ENCODE measurements at places on chromosomes 2 and 18.

DNA sequence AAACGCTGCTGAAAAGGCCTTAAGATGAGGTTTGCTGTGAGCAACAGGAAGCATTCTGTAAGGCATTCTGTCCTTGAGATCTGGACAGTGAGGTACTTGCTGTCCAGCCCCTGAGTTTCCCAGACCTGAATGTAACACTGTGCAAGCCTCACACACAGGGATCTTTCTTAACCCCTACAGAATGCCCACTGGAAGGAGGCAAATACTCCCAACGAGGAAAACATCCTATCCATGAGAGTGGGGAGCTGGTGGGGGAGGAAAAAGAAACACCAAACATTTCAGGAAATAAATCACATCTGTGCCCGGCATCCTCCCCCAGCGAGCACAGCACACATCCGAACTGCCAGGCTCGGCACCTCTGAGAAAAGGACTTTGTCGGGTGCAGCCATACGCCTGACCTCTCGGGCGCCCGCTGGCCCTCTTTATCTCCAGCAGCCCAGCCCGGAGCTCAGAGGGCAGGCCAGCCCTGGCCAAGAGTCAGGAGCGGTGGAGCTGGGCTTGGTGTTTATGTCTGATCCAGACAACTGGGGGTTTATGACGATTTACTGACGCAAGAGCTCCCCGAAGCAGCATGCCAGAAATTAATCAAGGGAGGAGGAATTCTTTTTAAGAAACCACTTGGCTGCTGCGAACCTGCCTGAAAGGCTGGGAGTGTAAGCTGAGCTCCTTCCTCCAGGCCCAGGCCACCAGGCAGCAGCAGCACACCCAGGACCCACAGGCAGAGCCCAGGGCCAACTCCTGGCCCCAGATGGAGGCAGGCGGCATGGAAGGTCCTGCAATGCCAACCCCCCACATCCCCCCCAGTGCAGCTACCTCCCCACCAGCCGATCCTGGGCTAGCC, 72.2 kb downstream of the HDAC4 start:
- no peak for DNase-seq

DNA sequence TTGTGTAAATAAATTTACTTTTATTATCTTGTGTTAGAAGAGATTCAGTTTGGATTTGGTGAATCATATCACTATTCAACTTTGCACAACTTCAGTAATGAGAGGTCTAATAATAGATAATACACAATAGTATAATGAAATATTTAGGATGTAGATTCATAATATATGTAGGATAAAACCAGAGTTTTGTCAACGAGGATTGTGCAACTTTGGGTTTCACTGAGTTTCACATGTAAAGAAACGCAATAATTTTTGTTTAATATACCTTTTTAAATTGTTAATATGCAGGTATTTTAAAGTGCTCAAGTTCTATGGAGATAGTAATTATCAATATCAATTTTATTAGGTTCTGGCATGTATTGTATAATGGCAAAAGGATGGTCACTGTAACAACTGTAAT, 5.3 kb downstream of the CALCRL start:
- no peak for DNase-seq

DNA sequence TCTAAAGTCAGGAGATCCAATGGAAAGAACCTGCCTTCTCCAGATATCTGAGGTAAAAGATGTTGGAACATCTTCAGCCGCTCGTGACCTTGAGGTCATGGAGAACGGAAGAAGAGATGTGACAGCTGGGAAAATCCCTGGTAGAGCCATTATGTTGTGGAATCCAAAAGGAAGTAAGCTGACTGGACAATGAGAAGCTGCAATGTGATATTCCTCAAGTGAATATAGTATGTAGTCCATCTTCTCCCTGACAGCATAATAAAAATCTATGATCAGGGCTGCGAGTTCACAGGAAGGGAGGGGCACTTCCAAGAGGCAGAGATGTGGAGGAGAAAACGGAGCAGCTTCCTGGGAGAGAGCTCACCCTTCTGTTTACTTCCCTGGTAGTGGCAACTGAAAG, 201.0 kb upstream of the SP5 start:
- DNase-seq: no peak

DNA sequence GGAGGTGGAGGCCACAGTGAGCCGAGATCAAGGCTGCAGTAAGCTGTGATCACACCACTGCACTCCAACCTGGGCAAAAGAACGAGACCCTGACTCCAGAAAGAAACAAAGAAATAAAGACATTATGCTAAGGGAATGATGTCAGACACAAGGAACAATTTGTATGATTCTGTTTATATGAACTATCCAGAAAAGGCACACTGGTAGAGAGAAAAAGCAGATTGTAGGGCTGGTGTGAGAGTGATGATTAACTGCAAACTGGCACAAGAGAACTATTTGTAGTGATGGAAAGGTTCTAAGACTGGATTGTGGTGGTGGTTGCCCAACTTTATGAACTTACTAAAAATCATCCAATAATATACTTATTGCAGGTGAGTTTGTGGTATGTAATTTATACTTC, 106.3 kb downstream of the MAP3K20 start:
- no peak for DNase-seq

GRCh38 chr2:28134262-28134812, 243.8 kb downstream of the BABAM2 start:
- no peak for DNase-seq

- DNase-seq: no peak
Measured at GRCh38 chr2:402721-403120, 114.8 kb upstream of the ALKAL2 start.

DNA sequence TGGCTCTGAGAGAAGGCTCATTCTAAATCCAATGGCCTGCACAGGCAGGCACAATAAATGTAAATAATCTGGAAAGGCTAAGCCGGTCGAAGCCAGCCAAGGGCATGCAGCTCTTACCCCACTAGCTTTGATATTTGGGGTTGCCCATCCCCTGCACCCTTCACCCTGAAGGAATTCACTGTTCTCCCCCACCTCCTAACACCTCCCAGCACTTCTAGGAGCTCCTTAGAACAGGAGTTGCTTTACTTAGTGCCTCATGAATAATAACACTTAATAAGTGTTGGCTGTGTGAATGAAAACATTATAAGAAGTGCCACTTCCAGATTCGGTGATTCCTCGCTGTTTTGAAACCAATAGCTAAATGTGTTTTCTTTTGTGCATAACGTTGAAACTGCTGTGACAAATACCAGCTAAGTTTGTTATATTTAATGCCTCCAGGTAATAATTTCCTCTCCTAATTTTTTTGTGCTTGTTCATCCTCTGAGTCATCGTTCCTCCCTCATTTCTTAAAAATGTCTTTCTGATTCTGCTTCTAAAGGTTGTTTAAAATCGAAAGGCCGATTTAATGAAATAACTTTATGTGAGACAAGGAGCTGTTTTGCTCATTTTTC, 458.8 kb downstream of the METTL4 start:
- DNase-seq: no peak

- DNase-seq: no peak
Measured at GRCh38 chr18:9189491-9189890, 52.9 kb downstream of the ANKRD12 start.

DNA sequence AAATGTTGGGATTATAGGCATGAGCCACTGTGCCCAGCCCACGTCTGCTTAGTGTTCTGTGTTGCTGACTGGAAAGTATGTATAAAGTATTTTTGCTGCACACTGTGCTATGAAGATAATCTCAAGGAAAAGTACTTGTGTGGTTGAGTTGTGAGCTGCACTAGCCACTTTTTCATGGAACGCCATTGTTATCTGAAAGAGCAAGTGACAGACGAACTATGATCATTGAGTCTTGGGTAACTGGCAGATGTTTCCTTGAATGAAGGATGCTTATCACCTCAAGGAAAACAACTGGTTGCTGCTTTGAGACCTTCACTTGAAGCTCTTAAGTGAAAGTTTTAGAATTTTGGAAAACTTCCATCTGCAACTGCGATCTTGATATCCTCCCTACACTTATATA, 82.2 kb upstream of the KCTD1 start:
- DNase-seq: no peak

DNA sequence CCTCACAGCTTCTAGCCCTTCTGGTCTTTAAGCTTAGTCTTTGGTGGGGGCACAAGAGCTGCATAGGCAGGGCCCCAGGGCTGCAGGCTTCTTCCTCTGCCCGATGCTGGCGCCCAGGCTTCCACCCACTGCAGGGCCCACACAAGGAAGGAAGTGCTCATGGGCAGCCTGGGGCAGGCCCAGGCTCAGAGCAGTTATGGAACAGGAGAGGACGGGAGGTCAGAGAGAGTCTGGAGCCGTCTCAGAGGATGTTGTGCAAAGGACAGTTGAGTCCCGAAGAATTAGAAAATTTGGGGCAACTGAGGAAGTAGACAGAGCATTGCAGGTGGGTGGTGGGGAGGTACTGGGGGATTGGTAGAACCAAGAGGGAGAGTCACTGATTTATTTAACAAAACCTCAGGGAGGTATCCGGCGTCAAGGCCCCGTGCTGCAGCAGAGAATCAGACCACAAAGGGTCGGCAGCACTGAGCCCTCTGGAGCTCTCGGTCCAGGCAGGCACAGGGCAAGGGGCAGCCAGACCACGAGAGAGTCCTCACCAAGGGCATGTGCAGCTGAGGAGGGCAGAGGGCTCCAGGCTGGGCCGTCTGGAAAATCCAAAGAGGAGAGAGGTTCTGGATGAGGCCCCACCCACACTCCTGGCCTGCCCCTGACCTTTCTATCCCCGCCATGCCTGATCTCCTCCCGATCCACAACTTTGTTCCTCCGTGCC, 110.8 kb upstream of the GLI2 start:
- no peak for DNase-seq

GRCh38 chr2:190477661-190478454, 56.7 kb downstream of the NEMP2 start:
- no peak for DNase-seq

- DNase-seq: no peak
Measured at GRCh38 chr2:164975891-164976290, 20.6 kb upstream of the SLC38A11 start.

GRCh38 chr2:72689579-72690195, 136.1 kb downstream of the EXOC6B start:
- DNase-seq: no peak

DNA sequence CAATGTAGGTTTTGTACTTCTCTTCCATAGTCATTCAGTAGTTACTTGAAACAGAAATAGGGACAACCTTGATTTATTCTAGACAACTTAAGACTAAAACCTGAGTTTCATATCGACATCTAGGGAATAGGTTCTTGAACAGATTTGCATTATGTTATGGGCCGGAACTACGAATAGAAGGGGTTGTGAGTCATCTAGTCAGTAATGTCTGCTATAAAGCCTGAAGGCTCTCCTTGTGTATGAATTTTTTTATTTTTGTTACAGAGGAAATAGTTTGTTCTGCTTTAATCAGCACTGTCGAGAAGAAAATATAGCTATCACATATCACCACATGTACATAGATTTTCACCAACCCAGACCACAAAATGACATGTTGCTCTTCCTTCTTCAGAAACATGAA, 17.3 kb upstream of the TRIM43 start:
- no peak for DNase-seq

GRCh38 chr2:127100251-127101047, 6.5 kb downstream of the BIN1 start:
- no peak for DNase-seq

DNA sequence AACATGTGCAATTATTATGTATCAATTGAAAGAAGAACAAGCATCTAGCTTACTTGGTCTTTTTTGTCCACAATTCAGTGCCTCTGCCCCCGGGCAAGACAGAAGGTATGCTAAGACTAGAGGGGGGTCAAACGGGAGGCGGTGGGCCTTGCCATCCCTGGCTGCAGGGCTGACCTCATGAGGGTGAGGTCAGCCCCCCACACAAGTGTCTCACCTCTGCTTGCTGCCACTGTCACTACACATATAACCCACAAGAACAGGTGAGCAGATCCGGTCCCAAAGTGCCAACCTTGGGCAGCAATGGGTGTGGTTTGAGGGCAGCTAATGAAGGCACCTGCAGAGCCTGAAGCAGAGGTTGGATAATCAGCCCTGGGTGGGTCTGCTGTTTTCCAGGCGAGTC, 71.5 kb downstream of the EDAR start:
- no peak for DNase-seq

- no peak for DNase-seq
Measured at GRCh38 chr2:150088538-150088937, 398.9 kb downstream of the RND3 start.

GRCh38 chr2:202418027-202418426, 41.9 kb downstream of the BMPR2 start:
- no peak for DNase-seq

DNA sequence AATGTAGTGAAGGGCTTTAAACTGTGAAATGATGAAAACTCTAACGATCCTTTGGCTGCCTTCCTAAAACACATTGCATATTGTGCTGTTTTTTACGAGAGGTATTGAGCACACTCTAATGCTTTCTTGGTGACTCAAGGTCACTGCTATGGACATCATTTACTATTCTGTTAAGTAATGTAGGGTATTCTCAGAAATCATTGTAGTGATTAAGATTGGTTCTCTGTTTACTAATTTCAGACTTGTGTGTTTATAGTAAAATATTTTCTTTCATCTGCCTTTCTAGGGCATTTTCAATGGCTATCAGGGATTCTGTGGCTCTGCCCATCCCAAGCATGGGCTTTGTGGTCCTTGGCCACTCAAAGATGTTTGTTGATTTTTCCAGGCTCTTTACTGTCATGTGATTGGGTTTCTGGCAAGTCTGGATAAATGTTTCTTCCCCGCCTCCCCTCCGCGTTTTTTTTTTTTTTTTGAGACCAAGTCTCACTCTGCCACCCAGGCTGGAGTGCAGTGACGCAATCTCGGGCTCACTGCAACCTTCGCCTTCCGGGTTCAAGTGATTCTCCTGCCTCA, 29.3 kb downstream of the UBE2F start:
- no peak for DNase-seq

DNA sequence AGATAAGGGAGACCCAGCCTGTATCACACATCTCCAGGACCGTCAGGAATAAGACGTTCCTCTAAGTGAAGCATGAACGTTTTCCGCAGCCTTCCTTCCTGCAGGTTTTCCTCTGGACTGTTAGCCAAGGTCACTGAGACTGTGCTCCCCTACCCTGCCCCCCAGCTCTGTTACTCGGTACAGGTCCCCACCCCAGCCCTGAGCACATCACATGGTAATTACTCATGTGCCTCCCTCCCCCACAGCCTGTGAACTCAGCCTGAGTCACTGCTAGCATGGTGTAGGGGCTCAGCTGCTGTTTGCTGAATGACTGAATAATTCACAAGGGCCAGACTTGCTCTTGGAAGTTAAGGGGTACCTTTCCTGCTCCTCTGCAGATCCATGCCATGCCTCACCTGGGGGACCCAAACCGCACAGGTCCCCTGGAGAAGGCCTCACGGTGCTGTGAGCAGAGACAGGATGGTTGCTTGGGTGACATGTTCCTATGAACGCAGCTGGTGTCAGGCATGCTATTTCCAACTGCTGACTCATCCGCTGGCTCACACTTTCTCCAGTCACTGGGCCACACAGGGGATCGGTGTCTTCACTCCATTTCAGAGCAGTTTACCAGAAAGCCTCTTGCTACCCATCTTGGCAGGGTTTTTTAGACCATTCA, 88.2 kb downstream of the PLB1 start:
- DNase-seq: no peak

All from T-helper 17 cell (primary cell).